CD4-positive, CD25-positive, alpha-beta regulatory T cell (primary cell): ENCODE measurements at places on chromosomes 4 and X. TPM values are rescaled to one million over a fixed set of nuclear protein-coding genes. Genes with fewer than 3 reads are reported as not detected.

CXCL6 gene
- not detected for polyA plus RNA-seq

TRAM1L1 gene
- not detected for polyA plus RNA-seq

SYAP1 gene
- polyA plus RNA-seq = 12.0 TPM

SYTL5 gene
- not detected for polyA plus RNA-seq

- no peak for DNase-seq
Measured at GRCh38 chr4:14952352-14952751, 49.9 kb upstream of the CPEB2 start.

DNA sequence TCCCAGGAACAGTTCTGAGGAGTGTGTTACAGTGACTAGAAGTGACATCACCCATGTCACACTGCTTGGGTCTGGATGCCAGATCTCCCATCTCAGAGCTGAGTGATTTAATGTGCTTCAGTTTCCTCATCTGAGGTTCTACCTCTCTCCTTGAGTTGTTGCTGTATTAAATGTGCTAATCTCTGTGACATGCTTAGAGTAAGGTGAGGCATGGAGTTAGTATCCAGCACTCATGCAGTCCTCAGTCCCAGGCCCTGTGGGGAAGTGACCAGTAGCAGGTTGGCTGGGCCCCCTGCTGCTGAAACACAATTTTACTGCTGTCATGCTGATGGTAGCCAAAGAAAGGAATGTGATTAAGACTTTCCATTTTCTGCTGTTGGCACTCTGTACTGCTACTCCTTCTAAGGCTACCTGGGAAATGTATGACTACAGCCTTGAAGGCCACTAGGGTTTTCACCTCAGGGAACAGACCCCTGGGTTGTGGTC is 639.6 kb downstream of the MID1IP1 start:
- no peak for DNase-seq

GRCh38 chrX:72478351-72478750 is 94.3 kb downstream of the HDAC8 start:
- no peak for DNase-seq

- no peak for DNase-seq
Measured at GRCh38 chr4:154516318-154517029, 24.9 kb upstream of the DCHS2 start.

DNA sequence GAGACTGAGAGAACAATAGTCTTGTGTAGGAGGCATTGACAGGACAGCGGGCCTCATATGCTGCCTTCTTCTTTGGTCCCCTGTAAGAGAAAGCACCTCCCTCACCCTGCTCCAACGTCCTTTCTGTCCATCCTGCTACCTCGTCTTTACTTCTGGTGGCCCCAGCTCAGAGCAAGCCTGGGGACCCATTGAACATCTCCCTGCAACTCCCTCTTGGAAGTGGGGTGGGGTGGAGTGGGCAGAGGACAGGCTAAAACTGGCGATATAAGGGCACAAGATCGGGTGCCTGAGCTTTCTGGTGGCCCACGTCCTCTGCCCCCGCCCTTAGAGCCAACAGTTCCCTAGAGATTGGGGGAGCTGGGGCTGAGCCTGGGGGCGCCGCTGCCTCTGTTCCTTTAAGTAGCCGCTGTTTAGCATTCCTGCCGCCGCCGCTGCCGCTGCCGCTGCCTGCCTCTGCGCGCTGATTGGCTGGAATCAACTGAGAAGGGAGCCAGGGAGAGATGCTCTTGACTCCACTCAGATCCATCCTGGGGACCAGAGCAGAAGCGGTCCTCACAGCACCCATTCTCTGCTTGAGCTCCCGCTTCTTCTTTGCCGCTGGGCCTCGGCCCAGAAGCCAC is at the start of gene DLG3:
TSS of gene DLG3 (plus strand) at position 510 of the 620 bp plus-strand sequence. CDS start 367 bp downstream, outside the sequence.
- DNase-seq = no peak
